GDM1 (cell line): ENCODE measurements at places on chromosomes 3 and 15.

- no peak for DNase-seq
These were observed 33.7 kb downstream of the CRYGS start for GRCh38 chr3:186510374-186511079.

DNA sequence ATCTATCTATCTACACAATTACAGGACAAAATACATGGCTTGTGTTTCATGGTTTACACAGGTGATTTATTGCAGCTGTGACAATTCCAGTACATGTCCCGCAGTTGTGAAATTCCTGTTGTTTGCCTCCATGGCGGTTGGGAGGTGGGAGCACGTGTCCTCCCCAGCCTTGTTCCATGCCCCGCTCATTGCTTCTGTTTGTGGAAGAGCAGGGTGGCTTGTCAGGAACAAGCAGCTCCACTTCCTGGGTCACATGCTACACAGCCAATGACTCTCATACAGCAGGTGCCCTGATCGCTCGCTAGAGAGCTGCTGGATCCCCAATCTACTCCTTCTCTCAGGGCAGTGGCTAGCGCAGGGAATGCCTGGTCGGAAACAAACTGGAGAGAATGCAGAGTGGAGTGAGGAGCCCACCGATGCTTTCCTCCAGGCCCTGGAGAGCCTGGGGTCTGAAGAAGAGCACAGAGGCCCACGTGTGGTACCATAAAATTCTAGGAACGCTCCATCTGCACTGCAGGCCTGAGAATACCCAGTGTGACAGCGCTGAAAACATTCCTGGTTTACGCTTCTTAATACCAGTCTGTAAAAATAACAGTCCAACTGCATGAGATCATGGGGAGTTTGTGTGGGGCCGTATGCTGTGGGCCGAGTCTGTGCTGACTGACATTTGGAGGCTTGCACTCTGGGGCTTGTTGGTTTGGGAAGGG, 270.6 kb upstream of the RGMA start:
- DNase-seq, result no peak

GRCh38 chr15:39188314-39188713, 392.6 kb upstream of the THBS1 start:
- DNase-seq, result no peak

DNA sequence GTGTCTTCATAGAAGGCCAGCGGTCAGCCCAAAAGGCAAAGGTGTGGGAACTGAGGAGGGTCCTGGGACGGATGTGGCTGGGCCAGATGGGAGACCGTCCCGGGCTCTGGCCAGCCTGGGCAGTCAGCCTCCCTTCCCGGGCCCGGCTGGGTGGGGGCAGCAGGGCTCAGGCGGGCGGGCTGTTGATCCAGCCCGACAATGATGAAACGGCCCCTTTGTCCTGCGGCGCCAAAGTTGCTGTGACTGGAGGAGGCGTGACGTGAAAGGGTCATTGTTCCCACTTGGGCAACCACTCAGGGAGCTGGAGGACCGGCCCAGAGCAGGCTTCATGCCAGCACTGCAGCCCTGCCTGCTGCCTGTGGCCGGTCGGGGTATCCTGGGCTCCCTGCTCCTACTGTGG, 16.5 kb downstream of the DUSP7 start:
- DNase-seq, result no peak

- peak; percentile 13 for DNase-seq
These were observed 6.3 kb upstream of the SCN5A start for GRCh38 chr3:38655708-38656300.

- DNase-seq, result no peak
These were observed 249.3 kb upstream of the SOX14 start for GRCh38 chr3:137514853-137515252.

DNA sequence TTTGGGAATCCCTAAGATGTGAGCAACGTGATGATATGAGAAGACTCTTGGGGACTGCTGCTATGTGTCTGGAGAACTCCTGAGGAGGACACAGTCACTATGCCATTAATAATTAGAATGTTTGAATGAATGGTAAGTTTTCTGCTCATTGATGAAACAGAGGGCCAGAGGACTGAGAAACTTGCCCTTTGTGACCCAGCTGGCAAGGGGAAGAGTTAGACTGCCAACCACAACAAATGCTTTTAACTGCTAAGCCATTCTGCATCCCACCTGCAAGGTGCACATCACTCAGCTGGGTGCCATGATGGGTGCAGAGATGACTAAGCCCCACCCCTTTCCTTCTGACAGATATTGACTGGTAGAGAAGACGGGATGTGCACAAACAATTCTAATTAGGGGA, 249.6 kb downstream of the THRB start:
- no peak for DNase-seq

DNA sequence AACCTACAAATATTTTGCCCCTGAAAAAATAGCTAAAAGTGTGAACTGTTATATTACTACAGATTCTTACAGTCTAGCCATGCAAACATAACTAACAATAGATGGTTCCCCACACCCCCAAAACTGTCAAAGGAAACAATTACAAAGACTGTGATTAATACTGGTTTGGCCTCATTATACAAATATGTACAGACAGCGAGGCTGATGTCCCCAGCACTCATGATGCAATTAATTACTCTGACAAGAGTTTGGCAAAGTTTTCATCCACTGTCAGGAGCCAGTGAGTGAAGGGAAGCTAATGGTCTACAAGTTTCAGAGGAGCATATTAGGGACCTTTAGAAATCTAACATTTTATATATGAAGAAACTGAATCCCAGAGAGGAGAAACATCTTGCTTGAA, 61.0 kb downstream of the HMG20A start:
- no peak for DNase-seq

DNA sequence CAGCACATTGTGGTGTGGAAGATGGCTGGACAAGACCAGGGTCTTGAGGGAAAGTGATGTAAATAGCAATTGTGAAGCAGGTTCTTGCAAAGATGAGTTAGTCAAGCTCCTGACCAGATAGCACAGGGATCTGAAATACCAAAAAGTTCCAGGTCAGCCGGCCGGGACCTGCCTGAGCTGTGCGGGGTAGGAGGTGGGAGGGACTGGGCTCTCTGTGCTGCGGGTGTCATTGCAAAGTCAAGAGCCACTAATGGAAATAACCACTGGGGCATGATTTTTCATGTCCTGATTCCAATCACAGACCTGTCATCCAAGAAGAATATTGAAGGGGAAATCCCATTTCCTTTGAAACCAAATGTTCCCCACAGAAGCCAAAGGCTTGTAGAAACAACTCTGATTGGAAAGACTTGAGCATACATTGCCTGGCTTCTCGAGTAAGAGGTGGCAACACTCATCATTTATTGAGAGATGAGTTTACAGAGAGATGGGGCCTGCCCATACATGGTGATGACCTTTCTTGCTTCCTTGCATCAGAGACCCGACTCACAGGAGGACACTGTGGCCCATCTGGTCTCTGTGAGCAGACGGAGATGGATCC, 44.2 kb upstream of the KY start:
- DNase-seq, result no peak

- DNase-seq, result peak; percentile 39
These were observed 71.9 kb downstream of the MGLL start for GRCh38 chr3:127750226-127751031.

GRCh38 chr3:138220788-138221187, 33.7 kb downstream of the ARMC8 start:
- DNase-seq, result no peak

DNA sequence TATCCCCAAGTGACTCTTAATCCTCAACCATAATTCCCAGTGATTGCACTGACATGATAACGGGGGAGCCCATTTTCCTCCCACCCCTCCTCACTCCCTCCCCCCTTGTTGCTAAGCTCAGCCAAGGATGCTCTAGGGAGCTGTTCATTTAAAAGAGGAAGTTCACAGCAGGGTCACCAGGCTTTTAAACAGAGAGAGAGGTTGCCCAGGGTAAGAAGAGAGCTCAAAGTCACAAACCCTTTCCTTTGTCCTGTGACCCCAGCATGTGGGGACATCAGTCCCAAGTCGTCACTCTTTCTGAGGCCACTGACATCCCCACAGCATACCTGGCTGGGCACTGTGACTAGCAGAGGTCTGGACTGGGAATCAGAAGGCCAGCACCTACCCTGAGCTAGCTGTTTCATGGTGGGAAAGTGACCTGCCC, 144.1 kb downstream of the RORA start:
- DNase-seq, result peak; percentile 10

GRCh38 chr3:31188112-31188511, 293.7 kb upstream of the GADL1 start:
- DNase-seq, result no peak

DNA sequence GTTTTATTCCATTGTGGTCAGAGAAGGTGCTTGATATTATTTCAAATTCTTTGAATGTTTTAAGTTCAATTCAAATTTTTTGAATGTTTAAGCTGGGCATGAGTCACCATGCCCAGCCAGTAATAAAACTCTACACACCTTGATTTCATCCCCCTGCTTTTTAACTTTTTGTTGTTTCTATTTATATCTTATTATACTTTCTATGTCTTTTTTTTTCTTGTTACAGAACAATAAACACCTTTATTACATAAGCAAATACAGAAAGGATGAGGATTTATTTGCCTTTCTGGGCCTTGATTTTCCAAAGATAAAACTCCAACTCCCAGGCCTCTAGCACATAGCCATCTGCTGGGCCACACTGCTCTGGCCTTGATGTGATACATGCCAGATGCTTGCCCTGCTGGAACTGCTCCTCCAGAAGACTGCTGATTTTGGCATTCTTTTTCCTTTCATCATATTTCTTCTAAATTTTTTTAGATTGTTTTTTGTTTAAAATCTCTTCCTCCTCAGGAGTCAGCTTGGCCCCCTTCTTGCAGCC, 14.0 kb downstream of the DNAH12 start:
- DNase-seq, result no peak

DNA sequence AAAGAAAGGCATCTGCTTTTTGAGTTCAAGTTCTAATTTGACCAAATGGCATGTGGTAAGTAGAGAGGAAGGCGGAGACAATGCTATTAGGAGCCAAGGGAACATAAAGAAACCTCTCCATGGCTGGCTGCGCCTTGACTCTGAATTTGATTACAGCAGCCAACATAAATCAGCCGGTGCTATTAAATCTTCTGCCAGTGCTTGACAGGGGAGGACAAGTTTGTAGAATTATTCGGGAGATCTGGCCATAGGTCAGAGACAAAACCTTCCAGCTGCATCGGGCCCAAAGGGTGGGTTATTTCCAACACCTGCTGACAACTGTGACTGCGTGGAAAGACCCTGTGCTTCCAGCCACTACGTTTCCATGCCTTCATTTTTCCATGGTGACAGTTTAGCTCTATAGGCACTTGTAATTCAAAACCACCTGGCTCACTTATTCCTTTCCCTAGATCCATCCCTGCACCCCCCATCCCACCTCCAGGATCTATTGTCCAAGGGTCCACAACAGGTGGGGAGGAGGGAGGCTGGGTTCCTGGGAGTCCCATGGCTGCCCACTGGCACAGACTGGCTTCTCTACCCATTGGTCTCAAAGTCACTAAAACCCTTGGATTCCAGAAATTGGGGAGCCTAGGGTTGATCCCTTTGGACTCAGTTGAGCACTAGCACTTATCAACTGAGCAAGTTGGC, 15.9 kb downstream of the COLQ start:
- no peak for DNase-seq

GRCh38 chr3:45417930-45418847, 29.8 kb downstream of the LARS2 start:
- DNase-seq, result no peak

GRCh38 chr3:138331143-138331894, 1.7 kb upstream of the NME9 start:
- DNase-seq, result no peak

GRCh38 chr3:98741121-98741716, 21.9 kb upstream of the ST3GAL6 start:
- no peak for DNase-seq

- DNase-seq, result peak; percentile 74
These were observed 45.2 kb downstream of the ATP2B2 start for GRCh38 chr3:10459954-10460754.

DNA sequence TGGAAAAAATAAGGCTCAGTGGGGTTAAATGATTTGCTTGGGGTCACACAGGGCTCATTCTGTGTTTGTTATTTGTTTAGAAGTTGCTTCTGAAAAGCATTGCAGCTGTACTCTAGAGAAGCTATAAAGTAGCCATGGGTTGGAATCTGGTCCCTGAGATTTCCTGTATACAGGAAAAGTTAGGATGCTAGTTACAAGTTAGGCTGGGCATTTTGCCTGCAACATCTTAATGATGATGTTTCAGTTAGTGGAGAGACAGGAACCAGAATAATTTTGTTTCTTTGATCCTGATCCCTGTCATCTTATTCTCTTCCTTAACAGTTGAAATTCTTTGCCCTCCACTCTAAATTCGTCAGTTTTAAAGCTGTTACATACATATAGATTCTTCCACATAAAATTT, 445.3 kb downstream of the OTOL1 start:
- DNase-seq, result no peak

DNA sequence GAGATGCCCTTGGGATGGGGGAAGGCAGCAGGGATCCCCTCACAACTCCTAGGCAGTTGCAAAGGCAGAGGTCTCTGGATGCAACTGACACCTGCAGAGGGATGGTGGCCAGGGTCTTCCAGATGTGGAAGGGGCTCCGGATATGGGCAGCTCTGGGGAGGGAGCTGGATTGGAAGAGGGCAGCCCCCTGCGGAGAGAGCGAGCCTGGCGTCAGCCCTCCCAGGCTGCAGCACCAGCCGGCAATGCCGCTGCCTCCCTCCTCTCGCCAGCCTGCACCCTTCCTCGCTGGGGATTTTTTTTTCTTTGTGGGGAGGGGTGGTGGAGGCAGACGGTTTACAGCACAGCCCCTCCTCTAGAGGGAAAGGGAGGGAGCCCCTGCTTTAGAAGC, 1.6 kb downstream of the INSYN1 start:
- no peak for DNase-seq

DNA sequence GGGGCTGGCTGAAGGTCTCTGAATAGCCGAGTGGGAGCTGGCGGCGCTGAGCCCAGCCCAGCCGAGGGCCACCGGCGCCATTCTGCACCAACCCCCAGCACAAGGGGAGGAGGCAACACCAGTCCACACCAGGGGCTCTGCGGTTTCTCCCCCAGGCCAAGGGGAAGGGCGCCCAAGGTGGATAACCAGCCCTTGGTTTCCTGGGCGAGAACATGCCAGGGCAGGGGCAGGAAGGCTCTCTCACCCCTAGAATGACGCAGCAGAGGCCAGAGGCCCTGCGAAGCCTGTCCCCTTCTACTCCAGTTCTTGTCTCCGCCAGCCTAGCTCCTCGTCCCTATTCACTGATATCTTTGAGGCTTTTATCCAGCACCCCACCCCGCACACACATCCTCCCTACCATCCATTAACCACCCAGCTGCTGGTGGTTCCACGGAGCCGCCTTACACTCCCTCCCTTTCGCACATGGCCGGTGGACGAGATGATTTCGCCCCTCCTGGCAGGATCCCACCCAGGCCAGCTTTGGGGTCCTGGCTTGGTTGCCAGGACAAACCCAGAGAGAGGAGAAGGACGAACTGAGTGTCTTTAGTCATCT, 1.3 kb downstream of the RBPMS2 start:
- no peak for DNase-seq

- no peak for DNase-seq
These were observed 702 bp downstream of the TRAIP start for GRCh38 chr3:49855662-49856061.

- no peak for DNase-seq
These were observed 24.4 kb downstream of the SEC61A1 start for GRCh38 chr3:128076483-128077201.

- no peak for DNase-seq
These were observed 116.1 kb downstream of the ATP1B3 start for GRCh38 chr3:141992512-141992911.
